ENCODE measurements at places on chromosomes 7 and 10.

- peak; percentile 55 for DNase-seq
Measured at GRCh38 chr10:125982260-125982948, 86.0 kb downstream of the FANK1 start.

DNA sequence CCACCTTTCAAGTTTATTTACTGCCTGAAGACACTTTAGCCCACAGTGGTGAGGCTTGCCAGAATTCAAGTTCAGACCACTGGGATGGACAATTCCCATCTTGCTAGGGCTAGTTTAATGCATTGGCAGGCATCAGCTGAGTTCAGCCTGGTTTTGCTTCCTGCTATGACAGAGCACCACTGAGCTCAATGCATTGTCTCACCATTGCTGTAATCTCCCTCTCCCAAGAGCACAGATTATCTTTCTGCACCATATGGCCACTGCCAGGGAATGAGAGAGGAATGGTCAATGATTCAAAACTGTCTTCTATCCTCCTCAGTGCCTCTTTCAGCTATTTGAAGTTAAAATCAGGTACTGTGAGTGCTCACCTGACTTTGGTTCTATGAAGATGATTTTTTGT lies 160.8 kb downstream of the XPNPEP1 start:
- DNase-seq = no peak

GRCh38 chr7:132398253-132398925 lies 177.9 kb downstream of the PLXNA4 start:
- no peak for DNase-seq

DNA sequence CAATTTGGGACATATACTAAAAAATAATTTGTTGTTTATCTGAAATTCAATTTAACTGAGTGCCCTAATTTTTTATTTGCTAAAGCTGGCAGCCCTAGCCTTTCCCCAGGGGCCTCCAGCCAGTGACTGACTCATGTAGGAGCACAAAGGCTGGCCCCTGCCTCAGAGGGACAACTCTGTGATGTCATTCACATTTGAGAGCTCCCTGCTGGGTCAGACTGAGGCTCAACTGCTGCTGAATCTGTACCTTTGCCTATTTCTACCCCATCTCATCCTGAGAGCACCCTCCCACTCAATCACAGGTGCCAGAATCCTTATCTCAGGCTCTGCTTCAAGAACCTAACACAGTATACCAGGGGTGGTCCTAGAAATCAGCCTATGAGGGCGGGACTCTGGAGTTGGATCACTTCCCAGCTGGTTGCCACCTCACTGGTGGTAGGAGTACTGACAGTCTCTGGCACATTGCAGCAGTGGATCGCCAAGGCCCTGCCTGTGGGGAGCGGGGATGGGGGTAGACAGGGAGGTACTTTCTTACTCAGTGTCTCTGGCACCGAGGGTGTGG lies 11.6 kb downstream of the GCK start:
- DNase-seq = no peak

DNA sequence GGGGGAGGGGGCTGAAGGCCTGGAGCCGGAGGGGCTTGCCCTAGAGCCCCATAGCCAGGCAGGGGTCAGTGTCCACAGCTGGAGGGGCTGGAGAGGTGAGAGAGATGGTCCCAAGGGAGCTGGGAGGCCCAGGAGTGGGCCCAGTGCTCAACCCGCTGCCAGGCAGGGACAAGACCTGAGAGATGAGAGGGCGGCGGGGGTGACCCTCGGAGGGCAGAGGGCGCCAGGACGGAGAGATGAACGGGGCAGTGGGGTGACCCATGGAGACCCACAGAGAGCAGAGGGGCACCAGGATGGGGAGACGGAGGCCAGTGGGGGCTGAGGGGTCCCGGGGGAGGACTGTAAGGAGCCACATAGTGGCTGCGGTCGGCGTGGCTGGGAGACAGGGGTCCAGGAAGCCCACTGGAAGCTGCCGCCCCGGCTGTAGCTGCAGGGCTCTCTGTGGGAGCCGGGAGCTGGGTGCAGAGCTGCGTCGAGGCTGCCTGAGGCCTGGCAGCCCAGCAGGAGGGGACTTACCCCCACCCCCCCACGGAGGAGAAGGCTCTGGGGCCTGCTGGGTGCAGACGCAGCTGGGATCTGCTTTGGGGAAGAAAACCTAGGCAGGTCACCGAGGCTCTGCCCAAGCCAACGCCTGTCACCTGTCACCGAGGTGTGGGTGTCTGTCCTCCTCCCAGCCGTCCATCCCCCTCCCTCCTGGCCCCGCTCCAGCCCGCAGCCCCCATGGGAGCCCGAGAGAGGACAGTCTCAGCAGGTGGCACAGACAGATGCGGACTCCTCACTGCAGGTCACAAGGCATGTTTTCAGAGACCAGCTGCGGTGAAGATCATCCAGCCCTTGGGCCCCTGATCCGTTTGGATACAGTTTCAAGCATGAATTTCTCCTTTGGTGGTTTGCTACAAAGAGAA lies 25.1 kb downstream of the PWWP2B start:
- no peak for DNase-seq

GRCh38 chr10:8835453-8836167 lies 781.1 kb downstream of the GATA3 start:
- DNase-seq = no peak

GRCh38 chr10:94213980-94214379 lies 148.8 kb downstream of the NOC3L start:
- no peak for DNase-seq

- no peak for DNase-seq
Measured at GRCh38 chr7:142905759-142906158, 20.2 kb upstream of the TRPV6 start.

DNA sequence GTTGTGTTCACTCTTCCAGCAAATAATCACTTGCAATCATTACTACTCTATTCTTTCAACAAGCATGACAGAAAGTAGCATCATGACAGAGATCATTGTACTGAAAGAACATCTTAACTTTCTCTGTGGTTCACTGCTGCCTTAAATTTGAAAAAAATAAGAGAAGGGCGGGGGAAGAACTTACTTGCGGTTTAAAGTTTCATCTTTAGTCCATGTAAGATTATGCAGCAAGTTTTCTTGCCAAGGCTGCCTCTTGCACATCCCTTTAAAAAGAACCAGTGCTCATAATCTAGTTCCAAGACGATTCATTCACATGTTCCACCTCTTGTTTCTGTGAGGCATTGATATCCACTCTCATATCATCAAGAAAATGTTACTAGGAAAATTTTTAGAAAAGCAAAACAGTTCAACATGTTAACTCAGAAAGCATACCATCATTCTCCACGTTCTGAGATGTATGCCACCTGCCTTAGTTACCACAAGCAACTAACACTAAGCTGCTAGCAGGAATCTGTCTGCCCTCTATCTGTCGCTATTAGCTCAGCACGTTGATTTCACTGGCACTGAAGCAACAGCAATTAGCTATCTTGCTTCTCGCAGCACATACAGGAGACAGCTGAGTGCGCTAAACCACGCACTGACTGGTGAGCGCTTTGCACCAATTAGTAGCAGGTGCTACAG lies at the start of gene PCDH15:
Gene PCDH15 (minus strand): TSS at position 491 of the 681 bp plus-strand sequence. CDS start 136,969 bp downstream, outside the sequence.
- DNase-seq = peak; percentile 1

- DNase-seq = no peak
Measured at GRCh38 chr10:6283655-6284054, 80.9 kb downstream of the PFKFB3 start.
